Activated T-helper 17 cell treated with anti-CD3 and anti-CD28 coated beads, Interleukin-2, amount 50 U/mL, for 72 hours (primary cell): ENCODE measurements at places on chromosomes 2 and 18. TPM values are rescaled to one million over a fixed set of nuclear protein-coding genes. Genes with fewer than 3 reads are reported as not detected.

DNA sequence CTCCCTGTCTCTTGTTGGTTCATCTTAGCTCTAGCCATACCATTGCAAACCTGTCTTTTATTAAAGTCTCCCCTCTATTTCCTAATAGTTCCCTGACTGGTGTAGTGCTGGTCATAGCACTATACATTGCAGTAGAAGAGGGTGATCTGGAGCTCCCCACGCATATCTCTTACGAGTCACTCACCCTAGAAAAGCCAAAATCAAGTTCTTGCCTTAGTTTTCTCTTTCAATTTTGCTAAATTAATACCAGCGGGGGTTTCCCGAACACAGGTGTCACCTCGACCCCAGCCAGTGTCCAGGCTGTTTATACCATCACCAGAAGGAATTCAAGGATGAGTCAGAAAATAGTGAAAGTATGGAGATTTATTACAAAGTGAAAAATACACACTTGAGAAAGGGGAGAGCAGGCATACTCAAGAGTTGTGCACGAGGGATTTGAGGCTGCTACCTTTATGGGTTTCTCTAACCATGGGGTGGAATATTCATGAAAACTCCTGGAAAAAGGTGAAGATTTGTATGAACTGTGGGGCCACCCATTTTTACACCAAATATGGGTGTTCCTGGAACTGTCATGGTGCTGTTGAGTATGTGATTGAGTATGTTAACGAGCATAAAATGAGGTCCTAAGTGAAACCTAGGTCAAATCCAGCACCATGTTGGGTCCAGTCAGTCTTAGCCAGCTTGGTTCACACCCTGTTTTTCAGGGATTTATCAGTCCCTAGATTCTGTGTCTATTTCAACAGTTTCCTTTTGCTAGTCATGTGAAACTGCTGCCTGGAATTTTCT is 20.2 kb downstream of the PROKR1 start:
- no peak overlapping the region for H3K27ac ChIP-seq
- H3K27me3 ChIP-seq, result peaks cover 45% of the 10 kb centered on the region
- no peak overlapping the region for H3K4me3 ChIP-seq
- H3K36me3 ChIP-seq, result no peaks in the 10 kb centered on the region
- peaks cover 6% of the 10 kb centered on the region for H3K4me1 ChIP-seq

GRCh38 chr2:159573846-159574606 is 42.3 kb downstream of the BAZ2B start:
- no peaks in the 10 kb centered on the region for H3K27me3 ChIP-seq
- no peak for ATAC-seq
- H3K4me1 ChIP-seq, result no peaks in the 10 kb centered on the region
- H3K36me3 ChIP-seq, result no peaks in the 10 kb centered on the region
- no peak overlapping the region for H3K4me3 ChIP-seq

- H3K4me1 ChIP-seq, result no peaks in the 10 kb centered on the region
- no peak for ATAC-seq
- peaks cover 29% of the 10 kb centered on the region for H3K27me3 ChIP-seq
- no peak overlapping the region for H3K27ac ChIP-seq
- H3K4me3 ChIP-seq, result no peak overlapping the region
- peaks cover 28% of the 10 kb centered on the region for H3K36me3 ChIP-seq
Observed at GRCh38 chr18:58870130-58870529, 5.5 kb downstream of the ZNF532 start.

DNA sequence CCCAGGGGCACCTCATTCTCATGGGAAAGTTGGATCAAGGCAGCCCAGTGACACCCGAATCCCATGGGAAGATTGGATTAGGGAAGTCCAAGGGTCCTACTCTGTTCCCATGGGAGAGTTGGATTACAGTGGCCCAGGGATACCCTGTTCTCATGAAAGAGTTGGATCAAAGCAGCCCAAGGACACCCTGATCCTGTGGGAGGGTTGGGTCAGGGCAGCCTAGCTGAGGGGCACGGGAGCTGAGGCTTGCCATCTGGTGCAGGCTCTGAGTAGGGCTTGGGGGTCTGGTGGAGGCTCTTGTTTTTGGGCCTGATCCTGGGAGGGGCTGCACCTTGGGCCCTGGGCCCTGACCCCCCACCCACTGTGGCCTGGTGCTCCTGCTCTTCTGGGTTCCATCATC is 87.1 kb downstream of the ACKR3 start:
- peaks cover 4% of the 10 kb centered on the region for H3K4me1 ChIP-seq
- no peak overlapping the region for H3K4me3 ChIP-seq
- H3K36me3 ChIP-seq, result no peaks in the 10 kb centered on the region
- H3K27ac ChIP-seq, result no peak overlapping the region
- no peak for ATAC-seq

GRCh38 chr2:120415060-120415459 is 69.1 kb downstream of the INHBB start:
- peaks cover 39% of the 10 kb centered on the region for H3K27me3 ChIP-seq
- no peak overlapping the region for H3K4me3 ChIP-seq

GRCh38 chr18:70973626-70974025 is 684.8 kb downstream of the SOCS6 start:
- no peak overlapping the region for H3K4me3 ChIP-seq
- H3K27ac ChIP-seq, result no peak overlapping the region
- H3K36me3 ChIP-seq, result no peaks in the 10 kb centered on the region

DNA sequence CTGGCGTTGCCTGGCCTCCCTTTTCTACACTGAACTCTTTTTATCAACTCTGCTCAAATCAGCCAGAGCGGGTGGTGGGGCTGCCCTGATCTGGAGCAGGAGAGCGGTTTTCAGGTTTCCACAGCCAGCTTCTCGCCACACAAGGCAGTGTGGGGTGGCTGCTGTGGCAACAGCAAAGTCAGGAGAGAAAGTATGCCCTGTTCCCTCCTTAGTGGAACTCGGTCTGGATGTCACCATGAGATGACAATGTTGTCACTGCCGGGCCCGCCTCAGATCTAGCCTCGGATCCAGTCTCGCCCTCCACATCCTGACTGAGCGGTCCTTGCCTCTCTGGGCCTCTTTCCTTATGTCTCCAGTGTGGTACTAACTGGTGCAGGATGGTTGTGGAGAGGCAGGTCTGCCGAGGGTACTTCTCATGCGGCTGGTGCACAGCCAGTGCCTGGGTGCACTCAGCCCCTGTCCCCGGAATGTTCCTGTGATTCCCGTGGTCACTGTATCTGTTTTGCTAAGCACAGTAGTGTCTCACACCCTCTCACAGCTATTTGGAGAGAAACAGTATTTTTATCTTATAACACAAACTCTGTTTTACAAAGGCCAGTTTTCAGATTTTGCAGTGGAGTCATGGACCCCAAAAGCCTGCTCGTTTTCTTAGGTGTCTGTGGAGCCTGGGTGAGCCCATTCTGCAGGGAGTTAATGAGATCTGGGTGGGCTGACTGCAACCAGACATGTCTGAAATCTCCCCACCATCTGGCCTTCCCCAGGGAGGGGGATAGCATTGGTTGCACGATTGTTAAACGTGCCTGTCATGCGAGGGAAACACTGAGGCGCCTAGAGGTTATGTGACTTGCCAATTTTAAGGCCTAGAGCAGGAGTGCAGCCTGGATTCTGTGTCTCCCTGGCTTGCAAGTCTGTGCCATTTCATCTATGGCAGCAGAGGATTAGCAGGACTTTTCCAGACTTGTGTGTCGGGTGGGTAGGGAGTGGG is 261.1 kb upstream of the AGAP1 start:
- no peaks in the 10 kb centered on the region for H3K36me3 ChIP-seq
- peaks cover 28% of the 10 kb centered on the region for H3K27me3 ChIP-seq
- no peak for ATAC-seq
- H3K4me3 ChIP-seq, result no peak overlapping the region
- H3K4me1 ChIP-seq, result no peaks in the 10 kb centered on the region

- no peak overlapping the region for H3K27ac ChIP-seq
- no peaks in the 10 kb centered on the region for H3K4me1 ChIP-seq
- H3K36me3 ChIP-seq, result no peaks in the 10 kb centered on the region
- ATAC-seq, result no peak
Observed at GRCh38 chr2:150477347-150477746, 10.1 kb downstream of the RND3 start.

- no peak overlapping the region for H3K4me3 ChIP-seq
- H3K27ac ChIP-seq, result no peak overlapping the region
- no peaks in the 10 kb centered on the region for H3K4me1 ChIP-seq
- peaks cover 26% of the 10 kb centered on the region for H3K27me3 ChIP-seq
- H3K36me3 ChIP-seq, result no peaks in the 10 kb centered on the region
- no peak for ATAC-seq
Observed at GRCh38 chr18:47560723-47561715, 309.6 kb upstream of the SKOR2 start.

GRCh38 chr2:128874608-128875007 is 555.9 kb upstream of the HS6ST1 start:
- H3K27me3 ChIP-seq, result no peaks in the 10 kb centered on the region
- no peak overlapping the region for H3K27ac ChIP-seq
- H3K36me3 ChIP-seq, result no peaks in the 10 kb centered on the region
- no peak overlapping the region for H3K4me3 ChIP-seq

DNA sequence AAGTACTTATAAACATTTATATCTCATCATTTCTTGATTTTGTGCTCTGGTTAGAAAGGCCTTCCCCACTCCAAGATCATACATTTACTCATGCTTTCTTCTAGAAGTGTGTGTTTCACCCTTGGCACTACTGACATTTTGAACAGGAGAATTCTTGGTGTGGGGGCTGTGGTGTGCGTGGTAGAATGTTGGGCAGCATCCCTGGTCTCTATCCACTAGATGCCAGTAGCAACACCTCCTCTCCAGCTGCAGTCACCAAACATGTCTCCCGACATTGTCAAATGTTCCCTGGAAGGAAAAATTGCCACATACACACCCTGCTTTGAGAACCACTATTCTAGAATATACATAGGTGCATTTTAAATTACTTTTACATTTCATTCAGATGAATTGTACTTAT is 8.7 kb upstream of the TGIF1 start:
- no peaks in the 10 kb centered on the region for H3K27me3 ChIP-seq
- peak; percentile 40 for ATAC-seq
- no peak overlapping the region for H3K27ac ChIP-seq
- no peak overlapping the region for H3K4me3 ChIP-seq
- H3K36me3 ChIP-seq, result no peaks in the 10 kb centered on the region

- H3K4me1 ChIP-seq, result no peaks in the 10 kb centered on the region
- ATAC-seq, result no peak
- H3K27ac ChIP-seq, result no peak overlapping the region
- H3K27me3 ChIP-seq, result no peaks in the 10 kb centered on the region
Observed at GRCh38 chr2:41026613-41027012, 574.7 kb upstream of the SLC8A1 start.

DNA sequence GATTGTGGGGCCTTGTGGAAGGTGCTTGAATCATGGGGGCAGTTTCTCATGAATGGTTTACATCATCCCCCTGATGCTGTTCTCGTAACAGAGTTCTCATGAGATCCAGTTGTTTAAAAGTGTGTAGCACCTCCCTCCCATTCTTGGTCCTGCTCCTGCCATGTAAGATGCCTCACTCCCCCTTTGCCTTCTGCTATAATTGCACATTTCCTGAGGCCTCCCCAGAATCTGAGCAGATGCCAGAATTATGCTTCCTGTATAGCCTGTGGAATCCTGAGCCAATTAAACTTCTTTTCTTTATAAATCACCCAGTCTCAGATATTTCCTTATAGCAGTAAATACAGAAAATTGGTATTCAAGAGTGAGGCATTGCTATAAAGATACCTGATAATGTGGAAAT is 15.6 kb upstream of the WDR75 start:
- no peaks in the 10 kb centered on the region for H3K36me3 ChIP-seq
- H3K27ac ChIP-seq, result no peak overlapping the region
- no peaks in the 10 kb centered on the region for H3K4me1 ChIP-seq
- ATAC-seq, result no peak
- H3K4me3 ChIP-seq, result no peak overlapping the region
- no peaks in the 10 kb centered on the region for H3K27me3 ChIP-seq

- H3K4me3 ChIP-seq, result no peak overlapping the region
- ATAC-seq, result no peak
- H3K36me3 ChIP-seq, result no peaks in the 10 kb centered on the region
- no peaks in the 10 kb centered on the region for H3K4me1 ChIP-seq
- no peak overlapping the region for H3K27ac ChIP-seq
Observed at GRCh38 chr18:54608028-54608642, 17.1 kb downstream of the DYNAP start.

DNA sequence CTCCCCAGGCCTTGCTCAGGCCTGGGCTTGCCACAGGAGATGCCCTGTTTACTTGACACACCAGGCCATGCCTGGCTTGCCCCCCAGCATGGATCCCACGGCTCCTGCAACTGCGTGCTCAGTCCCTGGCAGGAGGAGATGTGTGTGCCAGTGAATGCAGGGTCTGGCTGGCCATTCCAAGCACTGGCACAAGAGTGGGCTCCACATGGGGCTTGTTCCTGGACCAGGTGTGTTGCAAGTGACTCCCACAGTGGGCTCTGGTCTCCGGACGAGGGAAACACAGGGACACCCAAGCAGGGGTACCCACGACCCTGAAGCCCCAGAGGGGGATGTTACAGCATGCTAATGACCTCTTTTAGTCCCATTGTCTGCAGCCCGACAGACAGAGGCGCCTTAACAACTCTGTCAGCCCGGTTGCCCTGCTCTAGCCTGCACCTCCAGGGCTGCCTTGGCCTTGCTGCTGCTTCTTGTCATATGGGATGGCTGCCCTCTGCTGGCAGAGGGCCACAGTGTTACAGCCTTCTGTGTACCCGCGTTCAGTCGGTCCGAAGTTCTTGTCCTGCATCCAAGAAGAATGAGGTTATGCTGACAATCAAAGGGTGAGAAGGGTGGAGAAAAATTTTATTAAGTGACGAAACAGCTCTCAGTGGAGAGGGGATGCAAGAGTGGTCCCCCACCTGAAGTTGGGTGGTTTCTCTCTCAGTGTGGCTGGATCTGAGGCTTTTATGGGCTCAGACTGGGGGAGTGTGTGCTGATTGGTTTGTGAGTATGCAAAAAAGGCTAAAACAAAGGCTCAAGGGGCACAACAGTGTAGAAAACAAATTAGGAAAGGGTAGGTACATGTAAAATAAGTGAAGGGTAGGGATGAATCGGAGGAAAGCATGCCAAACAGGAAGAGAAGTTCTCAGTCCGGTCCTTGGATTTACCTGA is 180.4 kb downstream of the MBD5 start:
- no peak overlapping the region for H3K4me3 ChIP-seq
- ATAC-seq, result peak; percentile 53
- H3K27ac ChIP-seq, result no peak overlapping the region
- no peaks in the 10 kb centered on the region for H3K36me3 ChIP-seq

GRCh38 chr2:130371723-130372054 is 15.8 kb downstream of the PTPN18 start:
- H3K4me3 ChIP-seq, result peak overlapping the region; percentile 95
- ATAC-seq, result peak; percentile 41
- H3K27ac ChIP-seq, result peak overlapping the region; percentile 99

GRCh38 chr2:239868556-239869181 is 156.5 kb downstream of the NDUFA10 start:
- H3K27me3 ChIP-seq, result no peaks in the 10 kb centered on the region
- no peaks in the 10 kb centered on the region for H3K4me1 ChIP-seq
- no peaks in the 10 kb centered on the region for H3K36me3 ChIP-seq
- H3K27ac ChIP-seq, result no peak overlapping the region

The CDH19 gene
- not detected for total RNA-seq

The FBXO36 gene
- 0.67 TPM for total RNA-seq

The TANC1 gene
- total RNA-seq, result 1.7 TPM

The CTAGE1 gene
- total RNA-seq, result not detected

The HOXD10 gene
- not detected for total RNA-seq

The IKZF2 gene
- total RNA-seq, result 12.4 TPM

The FASTKD1 gene
- 60.2 TPM for total RNA-seq

The SIX3 gene
- not detected for total RNA-seq

The CDH20 gene
- total RNA-seq, result not detected

The LCT gene
- 0.45 TPM for total RNA-seq

The ZNF236 gene
- total RNA-seq, result 19.3 TPM

The DSC3 gene
- total RNA-seq, result not detected
